Fibroblast of the aortic adventitia (primary cell): ENCODE measurements at places on chromosomes 7 and 10.
A peak's percentile ranks its signal among the peaks of the same experiment; 100 is the strongest.

DNA sequence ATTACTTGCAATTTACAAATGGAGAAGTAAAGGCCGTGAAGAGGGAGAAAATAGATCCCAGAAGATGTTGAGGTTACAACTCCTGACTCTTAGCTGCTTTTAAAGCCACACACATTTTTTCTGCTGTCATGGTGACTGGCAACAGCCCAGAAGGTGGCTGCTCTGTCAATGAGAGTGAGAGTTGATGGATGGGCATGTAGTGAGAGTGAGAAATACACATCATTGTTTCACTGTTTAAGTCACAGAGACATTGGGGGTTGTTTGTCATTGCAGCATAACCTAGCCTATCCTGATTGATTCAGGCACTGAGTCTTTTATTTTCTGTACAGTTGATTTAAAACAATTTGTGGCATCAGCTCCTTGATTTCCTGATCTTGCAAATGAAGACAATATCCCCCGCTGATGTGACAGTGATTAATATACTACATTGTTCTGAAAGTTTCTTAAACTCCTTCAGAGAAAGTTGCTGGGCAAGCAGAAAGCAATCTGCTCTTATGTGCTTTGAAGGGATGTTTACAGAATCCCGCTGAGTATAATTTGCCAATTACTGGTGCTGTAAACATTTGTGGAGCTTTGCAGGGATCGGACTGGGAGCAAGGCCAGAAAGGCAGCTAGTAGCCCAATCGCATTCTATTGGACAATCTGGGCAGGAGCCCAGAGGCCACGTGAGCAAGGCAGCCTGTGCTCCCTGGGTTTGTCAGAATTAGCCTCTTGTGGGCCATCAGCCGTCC, 229.6 kb downstream of the PRPF18 start:
- peak; percentile 53 for DNase-seq

DNA sequence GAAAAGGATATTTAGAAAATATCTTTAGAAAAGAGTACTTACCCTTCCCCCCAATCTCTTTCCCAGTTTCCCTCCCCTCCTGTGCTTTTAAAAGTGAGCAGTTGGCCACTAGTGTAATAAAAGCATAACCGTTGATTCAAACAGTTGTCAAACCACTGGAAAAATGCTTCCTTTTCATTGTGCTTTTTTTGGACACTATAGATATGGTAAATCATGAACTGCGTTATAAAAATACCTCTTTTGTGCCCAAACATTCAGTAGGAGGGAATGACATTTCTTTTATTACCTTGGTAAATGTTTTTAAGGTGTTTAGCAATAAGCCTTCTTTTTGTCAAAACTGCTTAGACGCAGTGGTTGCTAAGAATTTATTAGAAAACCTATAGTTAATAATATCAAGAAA, 232.4 kb downstream of the SLC25A13 start:
- no peak for DNase-seq

- DNase-seq, result no peak
These were observed 8.1 kb downstream of the IRF5 start for GRCh38 chr7:128945668-128946366.

DNA sequence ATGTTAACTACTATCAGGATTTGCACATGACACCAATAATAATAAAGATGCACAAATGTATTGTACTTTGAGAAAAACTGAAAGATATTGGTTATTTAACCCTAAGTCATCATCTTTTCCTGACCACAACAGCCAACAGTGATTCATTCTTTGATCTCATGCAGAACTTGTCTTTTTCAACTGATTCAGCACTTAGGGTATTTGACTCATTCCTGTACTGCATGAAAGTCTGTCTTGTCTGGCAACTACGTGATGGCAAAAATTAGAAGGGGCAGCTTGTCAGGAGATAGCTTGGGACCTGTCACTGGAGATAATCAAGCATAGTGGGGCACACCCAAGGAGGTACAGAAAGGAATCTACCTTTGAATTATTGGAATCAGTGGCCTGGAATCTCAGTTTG, 77.8 kb upstream of the LRRC17 start:
- DNase-seq, result peak; percentile 78

GRCh38 chr7:33339074-33339790, 209.9 kb downstream of the BBS9 start:
- DNase-seq, result peak; percentile 33

- DNase-seq, result no peak
These were observed 278.3 kb downstream of the KCNMA1 start for GRCh38 chr10:77359287-77359691.

DNA sequence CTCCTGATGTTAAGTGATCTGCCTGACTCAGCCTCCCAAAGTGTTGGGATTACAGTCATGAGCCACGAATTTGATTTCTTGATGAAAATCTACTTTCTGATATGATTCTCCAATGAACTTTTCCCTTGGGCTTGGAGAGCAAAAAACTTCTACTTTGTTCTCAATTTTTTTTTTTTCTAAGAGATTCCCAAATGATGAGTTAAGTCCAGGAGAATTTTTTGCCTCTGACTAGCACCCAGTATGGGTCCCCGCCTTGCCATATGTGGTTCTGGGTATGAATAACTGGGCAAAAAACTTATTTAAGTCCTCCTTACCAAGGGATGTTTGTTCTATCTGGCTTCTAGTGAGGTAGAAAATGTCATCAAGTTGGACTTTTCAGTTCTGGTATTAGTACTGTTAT, 147.9 kb upstream of the LYZL1 start:
- DNase-seq, result peak; percentile 96

- DNase-seq, result no peak
These were observed 56.4 kb upstream of the ECHDC3 start for GRCh38 chr10:11685787-11686218.

DNA sequence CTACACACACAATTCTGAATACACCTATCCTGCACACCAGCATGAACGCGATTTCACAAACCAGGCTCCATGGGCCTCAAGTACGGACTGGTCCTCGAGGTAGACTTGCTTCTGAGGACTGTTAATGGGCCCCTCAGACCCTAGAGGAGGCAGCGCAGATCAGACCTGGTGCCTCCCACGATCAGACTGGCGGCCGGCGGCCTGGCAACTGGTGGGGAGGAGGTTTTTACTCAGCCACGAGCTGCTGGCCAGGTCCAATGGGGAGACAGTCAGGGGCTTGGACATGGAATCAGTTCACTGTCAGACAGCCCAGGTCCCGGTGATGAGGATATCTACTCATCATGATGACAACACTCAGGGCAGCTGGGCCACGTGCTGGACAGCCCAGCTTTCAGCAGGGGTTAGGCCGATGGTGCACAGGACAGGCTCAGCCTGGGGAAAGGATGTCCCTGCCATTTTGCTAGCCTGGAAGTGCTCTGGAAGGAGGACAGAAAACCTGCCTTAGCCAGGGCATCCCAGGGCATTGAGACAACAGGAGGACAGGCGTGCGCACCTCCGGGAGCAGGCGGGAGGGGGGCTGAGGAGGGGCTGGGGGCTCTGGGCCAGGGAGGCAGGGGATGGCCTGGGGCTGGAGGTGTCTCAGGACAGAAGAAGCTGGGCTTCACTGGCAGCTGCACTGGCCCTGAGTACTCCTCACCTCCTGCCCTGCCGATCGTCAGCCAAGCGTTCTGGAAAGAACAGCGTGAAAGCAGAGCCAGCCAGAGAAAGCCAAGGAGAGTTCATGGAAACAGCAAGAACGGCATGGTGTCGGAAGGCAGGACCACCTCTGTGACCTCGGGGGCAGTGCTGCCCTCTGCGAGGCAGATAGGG, 48.0 kb upstream of the RASGEF1A start:
- no peak for DNase-seq

DNA sequence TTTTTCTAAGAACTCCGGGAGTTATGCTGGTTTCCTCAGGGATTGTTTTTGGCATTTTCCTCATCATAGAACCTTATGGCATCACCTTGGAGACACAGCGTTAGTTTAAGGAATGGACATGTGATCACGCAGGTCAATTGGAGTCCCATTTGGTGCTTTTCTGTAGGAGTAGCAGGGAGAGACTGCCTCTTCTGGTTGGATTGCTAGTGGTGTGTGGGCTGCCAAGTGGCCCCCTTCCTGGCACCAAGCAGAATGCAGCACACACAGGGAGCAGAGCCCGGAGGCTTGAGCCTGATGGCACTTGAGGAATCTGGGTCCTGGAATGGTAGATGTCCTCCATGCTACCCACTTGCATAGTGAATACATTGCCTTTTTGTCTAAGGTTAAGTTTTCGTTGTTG, 57.9 kb downstream of the SDK1 start:
- DNase-seq, result no peak

DNA sequence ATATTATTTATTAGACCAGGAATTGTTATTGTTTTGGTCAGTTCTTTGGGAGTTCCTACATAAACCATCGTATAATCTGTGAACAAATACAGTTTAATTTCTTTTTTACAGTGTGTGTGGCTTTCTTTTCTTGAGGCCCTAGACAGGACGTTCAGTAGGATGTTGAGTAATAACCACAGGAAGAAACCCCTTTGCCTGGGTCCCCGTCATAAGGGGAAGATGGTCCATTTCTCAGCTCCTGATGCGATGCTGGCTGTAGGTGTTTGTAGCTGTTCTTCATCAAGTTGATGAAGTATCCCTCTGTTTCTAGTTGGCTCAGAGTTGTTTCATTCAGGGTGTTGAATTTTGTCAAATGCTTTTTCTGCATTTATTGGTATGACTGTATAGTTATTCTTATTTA, 219.7 kb upstream of the ADARB2 start:
- no peak for DNase-seq

- no peak for DNase-seq
These were observed 105.3 kb downstream of the CXCL12 start for GRCh38 chr10:44279426-44280126.

DNA sequence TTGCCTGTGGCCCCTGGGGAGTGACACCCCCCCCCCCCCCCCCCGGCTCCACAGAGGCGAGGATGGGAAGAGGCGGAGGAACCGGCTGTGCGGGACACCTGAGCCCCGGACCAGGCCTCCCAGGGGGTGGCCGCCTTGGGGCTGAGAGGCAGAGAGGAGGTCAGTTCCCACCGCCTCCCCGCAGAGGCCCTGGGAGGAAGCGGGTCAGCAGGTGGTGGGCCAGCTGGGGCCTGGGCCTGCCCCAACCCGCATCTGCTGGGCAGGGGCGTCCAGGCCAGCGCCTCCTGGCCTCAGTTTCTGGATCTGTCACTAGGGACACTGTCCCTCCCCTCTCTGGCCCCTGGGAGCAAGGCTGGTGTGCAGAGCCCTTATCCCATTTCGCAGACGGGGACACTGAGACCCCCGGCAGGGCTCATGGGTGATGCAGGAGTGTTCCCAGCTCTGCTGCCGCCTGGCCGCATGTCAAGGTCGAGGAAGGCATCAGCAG, 14.6 kb upstream of the LFNG start:
- no peak for DNase-seq

DNA sequence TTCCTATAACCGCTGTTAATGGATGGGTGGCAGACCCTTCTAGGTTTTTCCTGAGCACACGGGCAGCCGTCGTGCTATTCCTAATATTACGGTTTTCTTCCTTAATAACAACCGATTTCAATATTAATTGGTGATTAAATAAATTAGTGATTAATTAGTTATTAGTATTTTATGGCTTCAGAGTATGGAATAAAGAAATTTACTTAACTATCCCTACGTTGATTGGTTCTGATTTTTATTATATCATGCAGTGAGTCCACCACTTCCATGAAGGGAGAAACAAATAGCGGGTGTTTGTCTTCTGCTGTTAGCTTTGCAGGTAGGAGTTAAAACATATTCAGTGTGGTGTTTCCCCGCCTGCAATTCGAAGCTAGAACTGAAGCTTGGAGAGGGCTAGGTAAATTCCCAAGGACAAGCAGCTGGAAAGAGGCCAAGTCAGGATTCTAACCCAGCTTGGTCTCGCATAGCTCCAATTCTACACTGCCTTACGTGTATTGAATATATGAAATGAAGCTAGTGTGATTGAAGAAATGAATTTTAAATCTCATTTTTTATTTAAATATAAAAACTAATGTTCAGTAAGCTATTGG, 928 bp upstream of the CSTF2T start:
- DNase-seq, result no peak

DNA sequence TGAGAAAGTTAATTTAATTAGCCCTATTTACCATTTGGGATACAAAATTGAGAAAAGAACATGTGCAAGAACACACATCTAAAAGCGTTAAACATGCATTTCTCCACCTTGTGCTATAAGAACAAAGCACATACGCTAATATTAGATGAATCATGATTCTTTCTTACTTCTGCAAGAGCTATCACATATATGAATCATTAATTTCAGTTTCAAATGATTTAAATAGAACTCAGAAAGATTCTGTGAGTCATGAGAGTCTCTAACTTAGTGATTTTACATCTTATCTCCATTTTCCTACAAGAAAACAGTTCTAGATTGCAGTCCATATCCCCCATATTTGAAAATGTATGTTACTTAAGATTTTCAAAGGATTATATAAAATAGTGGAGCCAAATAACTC, 173.9 kb downstream of the RNLS start:
- DNase-seq, result peak; percentile 36

DNA sequence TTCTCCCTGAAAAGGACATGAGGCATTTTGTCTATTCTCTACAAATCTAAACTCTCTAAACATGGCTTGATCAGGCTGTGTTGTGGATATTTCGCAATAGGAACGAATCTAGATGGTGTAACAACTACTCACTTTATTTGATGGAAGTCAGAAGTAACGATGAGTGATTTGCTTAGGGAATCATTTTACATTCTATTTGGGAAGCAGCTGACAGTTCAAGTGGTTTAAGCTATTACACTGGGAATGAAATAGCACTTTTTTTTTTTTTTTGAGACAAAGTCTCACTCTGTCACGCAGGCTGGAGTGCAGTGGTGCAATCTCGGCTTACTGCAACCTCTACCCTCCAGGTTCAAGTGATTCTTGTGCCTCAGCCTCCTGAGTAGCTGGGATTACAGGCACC, 44.1 kb downstream of the NPY start:
- no peak for DNase-seq

DNA sequence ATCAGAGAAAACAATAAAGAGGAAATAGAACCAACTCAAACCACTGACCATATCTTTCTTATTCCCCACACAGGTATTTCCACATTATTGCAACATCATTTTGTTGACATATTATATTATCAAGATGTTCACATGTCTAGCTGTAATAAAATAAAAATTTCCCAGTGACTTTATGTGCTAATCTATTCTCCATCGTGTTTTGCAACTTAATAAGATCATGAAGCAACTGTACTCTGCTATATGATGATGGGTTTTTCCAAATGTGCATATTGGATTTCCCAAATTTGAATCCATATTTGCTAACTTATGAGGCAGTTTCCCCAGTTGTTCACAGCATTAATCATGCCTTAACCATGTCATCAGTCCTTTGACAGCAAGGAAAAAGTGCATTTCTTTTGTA, 127.8 kb downstream of the ITGB8 start:
- no peak for DNase-seq

- DNase-seq, result no peak
These were observed 44.7 kb downstream of the DOCK4 start for GRCh38 chr7:112161253-112162141.

DNA sequence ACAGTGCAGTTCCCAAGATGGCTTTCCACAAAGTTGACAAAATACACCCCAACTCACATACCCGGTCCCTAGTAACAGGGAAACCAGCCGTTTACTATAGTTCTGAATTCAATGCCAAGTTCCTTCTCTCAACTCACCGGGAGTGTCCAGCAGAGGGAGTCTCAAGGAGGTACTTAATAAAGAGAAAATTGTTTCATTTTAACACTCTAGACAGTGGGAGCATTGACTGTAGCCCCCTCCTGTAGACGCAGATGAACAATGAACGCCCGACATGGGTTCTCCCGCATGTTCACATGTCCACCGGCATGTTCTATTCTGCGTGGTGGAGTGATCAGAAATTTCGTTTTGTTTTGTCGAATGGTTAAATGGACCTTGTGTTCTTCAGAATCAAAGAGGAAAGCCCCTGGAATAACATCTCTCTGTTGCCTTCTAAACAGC, 1.9 kb downstream of the HIPK2 start:
- DNase-seq, result peak; percentile 87
